Activated CD4-positive, alpha-beta T cell treated with anti-CD3 and anti-CD28 coated beads for 24 hours (primary cell): ENCODE measurements at places on chromosomes 7 and 10.
A peak's percentile ranks its signal among the peaks of the same experiment; 100 is the strongest.

- DNase-seq = no peak
Observed at GRCh38 chr10:86402283-86402941, 35.8 kb upstream of the GRID1 start.

- DNase-seq = no peak
Observed at GRCh38 chr10:62619413-62619738, 185.1 kb upstream of the ADO start.

DNA sequence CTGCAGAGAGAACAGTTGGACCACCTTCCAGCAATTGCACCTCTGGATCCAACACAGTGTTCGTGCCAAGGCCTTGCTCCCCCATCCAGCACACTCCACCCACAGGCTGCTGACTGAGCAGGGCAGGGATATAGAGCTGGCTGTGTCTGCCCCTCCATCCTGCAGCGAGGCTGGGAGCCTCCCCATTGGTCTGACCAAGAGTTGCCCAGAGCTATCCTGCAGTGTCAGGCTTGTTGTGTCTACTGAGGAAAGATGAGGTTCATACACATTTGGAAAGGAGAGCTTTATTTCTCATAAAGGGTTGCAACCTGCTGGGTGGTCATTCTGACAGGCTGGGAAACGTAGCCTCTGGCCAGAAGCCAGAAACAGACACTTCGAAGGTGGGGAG, 27.1 kb downstream of the PRF1 start:
- DNase-seq = no peak

DNA sequence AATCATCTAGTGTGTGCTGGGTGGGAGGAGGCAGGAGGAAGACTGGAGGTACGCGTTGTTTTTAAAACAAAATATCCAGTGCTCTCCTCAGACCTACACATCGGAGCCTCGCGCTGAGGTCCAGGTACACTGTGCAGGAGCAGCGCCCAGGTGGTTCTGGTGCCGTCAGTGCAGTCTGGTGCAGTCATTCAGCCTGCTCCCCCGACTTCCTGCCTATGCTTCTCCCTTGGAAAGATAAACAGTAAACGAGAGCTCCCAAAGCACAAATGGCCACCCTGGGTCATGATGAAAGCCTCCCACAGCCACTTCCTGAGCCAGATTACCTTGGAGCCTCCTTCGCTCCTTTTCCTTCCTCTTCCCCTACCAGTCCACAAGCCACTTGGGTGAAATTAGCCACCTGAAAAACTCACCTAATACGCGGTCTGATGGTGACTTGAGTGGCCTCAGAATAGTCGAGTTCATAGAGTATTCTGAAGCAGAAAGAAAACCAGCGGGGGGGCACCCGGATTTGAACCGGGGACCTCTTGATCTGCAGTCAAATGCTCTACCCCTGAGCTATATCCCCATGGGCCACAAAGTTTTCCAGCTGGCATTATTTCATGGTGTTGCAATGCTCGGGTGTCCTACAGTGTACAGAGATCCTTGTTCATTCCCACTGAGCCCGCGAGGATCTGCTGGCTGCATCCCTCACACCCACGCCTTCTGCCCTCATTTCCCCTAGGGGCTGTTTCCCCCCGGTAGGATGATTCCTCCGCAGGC, 82.5 kb downstream of the ZNF467 start:
- no peak for DNase-seq

DNA sequence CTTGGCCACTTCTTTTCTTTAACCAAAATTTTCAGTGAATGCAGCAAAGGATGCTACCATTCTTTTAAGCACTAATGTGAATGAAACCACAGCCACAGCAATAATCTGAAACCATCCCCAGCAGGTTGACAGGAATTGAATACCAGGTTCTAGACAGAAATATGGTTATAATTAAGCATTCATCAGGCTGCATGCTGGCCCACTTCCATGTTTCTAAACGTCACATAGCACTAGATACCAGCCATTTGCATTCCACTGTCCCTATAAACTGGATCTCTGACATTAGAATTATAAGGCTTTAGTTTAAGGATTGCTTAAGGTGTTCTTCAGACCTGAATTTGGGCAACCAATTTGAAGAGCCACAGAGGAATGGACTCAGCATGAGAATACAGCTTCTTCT, 340.8 kb upstream of the KLF6 start:
- no peak for DNase-seq

DNA sequence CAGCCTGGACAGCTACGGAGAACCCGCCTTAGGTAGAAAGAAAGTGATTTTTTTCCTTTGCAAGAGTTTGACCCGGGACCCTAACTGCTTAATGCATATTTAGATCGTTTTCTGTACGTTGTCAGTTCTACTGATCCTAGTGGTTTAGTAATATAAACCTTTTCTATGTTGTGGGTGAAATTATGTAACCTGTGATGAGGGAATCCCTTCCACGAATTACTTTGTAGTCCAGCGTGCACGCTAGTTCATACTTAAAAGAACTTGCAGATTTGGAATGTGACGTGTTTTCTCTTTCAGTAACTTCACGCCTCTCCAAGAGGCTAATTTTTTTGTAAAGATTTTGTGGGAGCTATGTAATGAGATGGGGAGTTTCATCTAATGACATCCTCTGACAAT, 705 bp downstream of the SLF2 start:
- DNase-seq = no peak

DNA sequence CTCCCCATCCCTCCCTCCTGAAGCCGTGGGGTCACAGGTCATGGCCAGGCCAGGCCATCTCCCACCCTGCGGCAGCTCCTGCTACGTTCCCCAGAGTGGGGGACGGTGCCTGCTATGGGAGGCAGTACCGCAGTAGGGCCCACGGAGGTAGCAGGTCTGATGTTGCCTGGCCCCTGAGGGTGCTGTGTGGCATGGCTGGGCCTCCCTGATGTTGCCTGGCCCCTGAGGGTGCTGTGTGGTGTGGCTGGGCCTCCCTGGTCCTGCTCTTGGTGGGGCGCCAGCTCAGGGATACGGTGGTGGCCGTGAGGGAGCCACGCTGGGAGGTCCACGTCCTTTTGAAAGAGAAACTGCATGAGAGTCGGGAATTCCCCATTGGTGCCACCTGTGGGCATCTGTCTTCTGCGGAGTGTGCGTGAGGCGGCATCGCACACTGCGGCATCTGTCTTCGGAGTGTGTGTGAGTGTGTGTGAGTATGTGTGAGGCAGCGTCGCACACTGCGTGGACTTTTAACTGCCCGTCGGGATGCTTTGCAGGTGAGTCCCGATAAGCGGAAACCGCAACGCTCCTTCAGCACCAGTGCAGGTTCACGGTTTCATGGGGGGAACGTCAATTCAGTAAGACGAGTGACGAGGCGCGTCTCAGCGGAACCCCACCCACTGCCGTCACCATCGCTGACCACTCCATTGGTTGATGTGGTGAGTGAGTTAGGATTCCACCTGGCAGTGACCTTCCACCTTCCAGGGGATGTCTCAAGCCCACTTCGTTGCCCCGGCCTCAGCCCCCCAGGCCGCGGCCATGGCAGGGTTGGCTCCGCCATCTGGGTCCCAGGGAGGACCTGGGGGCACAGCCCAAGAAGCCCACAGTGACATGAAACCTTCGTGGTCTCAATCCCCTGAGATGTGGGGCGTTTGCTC, 51.2 kb upstream of the CFAP46 start:
- DNase-seq = no peak

DNA sequence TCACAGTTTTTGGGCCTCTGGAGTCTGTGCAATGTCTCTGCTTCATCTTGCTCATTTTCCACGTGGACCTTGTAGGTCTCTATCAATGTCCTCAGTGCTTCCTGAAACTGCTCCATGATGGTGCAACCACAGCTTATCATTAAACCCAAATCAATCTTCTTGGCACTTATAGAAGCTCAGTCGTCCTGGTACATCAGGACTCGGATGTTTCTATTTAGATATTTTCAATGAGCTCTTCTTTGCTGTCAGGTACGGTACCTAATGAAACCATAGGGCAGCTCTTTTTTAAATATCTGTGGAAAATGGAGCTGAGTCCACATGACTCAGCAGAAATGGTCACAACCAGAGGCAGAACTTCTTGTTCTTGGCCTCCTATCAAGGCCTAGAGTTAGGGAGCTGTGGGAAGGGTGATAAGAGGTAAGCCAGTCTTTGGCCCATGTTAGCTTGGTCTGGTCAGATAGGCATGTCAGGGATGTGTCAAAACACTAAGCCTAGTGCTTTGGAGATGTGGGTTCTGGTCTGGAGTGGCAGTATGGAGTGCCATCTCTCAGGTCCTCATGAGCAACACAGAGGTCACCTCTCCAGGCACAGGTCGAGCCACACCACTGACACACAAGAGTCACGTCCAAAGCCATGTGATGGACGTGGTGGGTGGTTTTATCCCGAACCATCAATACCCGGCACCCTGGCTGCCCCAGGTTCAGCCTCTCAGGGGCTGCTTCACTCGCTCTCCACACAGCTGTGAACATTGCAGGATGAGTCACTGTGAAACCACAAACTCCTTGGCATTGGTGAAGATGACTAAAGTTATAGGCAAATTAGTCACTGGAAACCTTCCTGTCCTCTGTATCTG, 87.0 kb downstream of the TBXAS1 start:
- DNase-seq = peak; percentile 44

DNA sequence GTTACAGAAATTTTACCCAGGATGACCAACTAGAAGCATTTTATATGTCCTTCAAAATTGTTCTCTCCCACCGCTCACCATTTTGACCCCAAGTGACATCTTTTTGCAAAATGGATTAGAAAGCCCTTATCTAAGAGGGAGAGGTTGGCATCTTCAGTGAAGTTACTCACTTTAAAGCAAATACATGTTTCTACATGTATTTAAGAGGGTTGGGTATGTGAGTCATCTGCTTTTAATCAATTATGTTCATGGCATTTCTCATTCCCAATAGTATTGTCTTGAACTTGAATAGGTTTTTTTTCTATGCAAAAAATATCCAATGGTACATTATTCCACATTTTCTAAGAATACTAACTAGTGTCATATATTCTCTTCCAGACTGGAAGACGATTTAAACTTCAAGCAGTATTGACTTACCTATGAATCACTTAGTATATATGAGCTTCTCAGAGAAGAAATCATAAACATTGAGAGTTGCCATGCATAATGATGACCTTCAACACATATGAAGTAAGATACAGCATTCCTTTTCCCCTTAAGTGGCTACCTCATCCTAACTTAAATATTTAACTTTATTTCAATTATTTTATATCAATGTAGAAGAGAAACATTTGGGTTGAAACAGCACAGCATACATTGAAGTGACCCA, 132.8 kb downstream of the POLR1F start:
- no peak for DNase-seq

DNA sequence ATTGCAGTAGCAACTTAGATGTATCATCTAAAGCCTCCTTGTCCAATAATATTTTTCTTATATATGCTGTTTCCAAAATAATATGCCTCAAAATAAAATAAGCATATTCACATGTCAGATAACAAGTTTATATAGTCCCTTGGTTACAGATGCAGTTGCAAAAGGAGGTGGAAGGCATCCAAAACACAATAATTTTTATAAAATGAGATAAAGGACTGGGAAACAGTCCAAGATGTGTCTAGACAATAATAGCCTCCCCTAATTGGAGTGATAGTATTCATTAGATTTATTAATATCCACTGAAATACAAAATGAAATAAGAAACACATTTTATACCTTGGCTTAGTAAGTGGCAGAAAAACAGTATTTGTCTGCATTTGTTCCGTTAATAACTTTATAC, 30.3 kb downstream of the BCAP29 start:
- no peak for DNase-seq

DNA sequence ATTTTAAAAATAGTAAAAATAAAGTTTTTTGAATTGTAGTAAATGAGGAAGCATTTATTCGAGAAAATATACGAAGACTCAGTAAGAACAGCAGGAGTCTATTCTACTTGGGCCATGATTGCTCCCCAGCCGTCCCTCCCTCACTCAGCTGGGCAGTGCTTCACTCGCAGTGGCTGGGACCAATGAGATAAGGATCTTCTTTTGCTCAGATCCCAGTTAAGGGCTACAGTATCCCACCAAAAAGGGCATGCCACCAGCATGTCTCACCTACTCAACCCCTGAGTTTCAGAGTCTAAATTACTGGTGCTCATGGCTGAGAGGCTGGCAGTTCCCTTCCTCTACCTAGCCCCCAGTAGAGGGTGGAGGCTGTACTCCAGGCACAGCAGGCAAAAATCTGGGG, 455.7 kb upstream of the PFKP start:
- no peak for DNase-seq

- no peak for DNase-seq
Observed at GRCh38 chr7:55537458-55537990, 34.8 kb downstream of the VOPP1 start.

DNA sequence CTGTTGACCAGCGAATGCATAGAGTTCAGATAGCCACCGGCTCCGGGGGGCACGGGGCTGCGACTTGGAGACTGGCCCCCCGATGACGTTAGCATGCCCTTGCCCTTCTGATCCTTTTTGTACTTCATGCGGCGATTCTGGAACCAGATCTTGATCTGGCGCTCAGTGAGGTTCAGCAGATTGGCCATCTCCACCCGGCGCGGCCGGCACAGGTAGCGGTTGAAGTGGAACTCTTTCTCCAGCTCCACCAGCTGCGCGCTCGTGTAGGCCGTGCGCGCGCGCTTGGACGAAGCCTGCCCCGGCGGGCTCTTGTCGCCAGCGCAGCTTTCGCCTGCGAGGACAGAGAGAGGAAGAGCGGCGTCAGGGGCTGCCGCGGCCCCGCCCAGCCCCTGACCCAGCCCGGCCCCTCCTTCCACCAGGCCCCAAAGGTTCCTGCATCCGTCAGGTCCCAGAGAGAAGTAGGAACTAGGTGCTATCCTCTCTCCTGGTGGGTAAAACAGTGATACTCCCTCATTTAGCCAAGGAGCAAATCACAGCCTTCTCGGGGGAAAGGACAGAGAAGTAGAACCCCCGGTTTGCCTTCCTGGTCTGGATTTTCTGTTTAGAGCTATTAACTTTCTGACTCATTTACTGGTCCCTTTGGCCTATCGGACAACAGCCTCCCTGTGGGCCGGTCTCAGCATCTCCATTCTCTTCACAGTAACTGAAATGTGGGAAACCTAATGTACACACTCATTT, 6.1 kb upstream of the HOXA2 start:
- DNase-seq = no peak

DNA sequence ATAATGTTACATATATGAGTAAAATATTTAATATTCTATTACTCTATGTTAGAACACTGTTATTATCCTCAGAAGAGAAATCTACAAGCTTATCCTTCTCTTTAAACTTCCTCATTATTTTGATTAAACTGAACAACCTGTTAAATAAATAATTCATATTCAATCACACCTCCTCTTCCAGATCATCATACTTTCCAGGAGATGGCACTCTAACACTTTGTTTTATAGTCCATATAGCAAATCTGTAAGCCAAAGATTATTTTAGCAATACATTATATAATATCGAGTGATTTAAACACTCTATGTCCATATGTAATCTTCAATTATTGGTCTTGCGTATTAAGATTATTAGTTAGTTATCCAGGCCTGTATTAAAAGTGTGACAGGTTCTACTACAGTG, 694.1 kb downstream of the ANKRD7 start:
- DNase-seq = no peak
